ENCODE measurements at places on chromosomes 11 and 22.

- no peak for DNase-seq
Measured at GRCh38 chr11:13327421-13327820, 49.8 kb downstream of the BMAL1 start.

- no peak for DNase-seq
Measured at GRCh38 chr11:122737951-122738693, 82.6 kb downstream of the UBASH3B start.

GRCh38 chr22:49087198-49087597, 740.5 kb downstream of the BRD1 start:
- no peak for DNase-seq

GRCh38 chr11:27445625-27446024, 27.0 kb downstream of the LGR4 start:
- no peak for DNase-seq

- no peak for DNase-seq
Measured at GRCh38 chr11:60455531-60456042, at the start of gene MS4A1. MS4A1 (plus strand) TSS chr11:60455847; CDS start chr11:60462375, 6,528 bp downstream.

DNA sequence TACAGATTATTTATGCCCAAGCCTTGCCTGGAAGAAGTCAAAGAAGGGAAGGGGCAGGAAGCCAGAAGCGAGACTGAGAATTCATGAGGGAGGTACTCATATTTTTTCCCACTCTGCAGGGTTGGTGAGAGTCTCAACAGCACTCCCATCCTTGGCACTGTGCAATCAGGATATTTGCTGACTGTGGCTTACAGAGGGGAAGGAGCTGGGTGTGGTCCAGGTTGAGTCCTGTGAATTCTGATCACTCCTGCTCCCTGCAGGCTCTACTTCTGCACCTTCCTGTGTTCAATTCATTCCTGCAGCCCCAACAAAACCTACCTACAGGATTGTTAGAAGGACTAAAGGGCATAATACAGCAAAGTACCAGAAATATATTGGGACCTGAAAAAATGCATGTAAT, 530.5 kb downstream of the INSC start:
- no peak for DNase-seq

- DNase-seq, result no peak
Measured at GRCh38 chr11:66150140-66150539, 80.1 kb downstream of the PACS1 start.

GRCh38 chr11:1707751-1708150, 10.8 kb downstream of the KRTAP5-6 start:
- DNase-seq, result no peak

Data from HS-5 (cell line).